ENCODE measurements at places on chromosomes 2 and 18. TPM values are rescaled to one million over a fixed set of nuclear protein-coding genes. Genes with fewer than 3 reads are reported as not detected.
A peak's percentile ranks its signal among the peaks of the same experiment; 100 is the strongest.

DNA sequence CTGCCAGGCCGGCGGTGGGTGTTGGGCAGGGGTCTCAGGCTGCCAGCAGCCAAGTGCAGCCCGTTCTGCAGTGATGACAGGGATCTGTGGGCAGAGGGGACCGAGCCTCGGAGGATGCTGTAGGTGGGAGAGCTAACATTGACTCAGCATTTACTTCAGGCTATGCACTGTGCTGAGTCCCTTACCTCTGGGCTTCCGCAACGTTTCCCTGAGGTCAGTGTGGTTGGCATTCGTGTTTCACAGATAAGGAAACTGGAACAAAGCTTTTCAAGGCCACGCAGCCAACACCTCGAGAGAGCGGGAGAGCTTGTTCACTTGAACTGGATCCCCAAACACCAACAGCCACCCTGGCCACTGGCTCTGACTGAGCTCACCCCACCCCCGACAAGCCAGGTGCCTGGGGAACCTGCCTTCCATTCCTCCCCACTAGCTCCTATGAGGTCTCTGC, 839 bp upstream of the GPR148 start:
- peak overlapping the region; percentile 76 for H3K27ac ChIP-seq
- peak; percentile 63 for DNase-seq
- H3K36me3 ChIP-seq, result no peaks in the 10 kb centered on the region
- peak overlapping the region; percentile 71 for H3K4me3 ChIP-seq

DNA sequence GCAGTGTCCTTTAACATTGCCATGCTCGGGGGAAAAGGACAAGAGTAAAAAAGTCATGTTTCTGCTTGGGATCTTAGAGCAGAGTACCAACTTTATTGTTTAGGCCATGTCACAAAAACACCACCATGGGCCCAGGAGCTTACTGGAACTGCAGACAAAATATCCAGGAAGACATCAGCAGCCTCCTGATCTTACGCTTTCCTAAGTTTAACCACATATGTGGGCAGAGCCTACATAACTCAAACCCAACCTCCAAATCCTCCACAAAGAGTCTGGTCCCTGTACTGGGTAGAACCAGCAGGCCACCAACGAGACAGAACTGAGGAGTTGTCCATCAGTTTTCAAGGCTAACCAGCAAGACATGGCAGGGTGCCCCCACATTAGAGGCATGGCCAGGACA, 10.3 kb downstream of the GALNT14 start:
- no peak for DNase-seq
- no peak overlapping the region for H3K4me3 ChIP-seq
- H3K27me3 ChIP-seq, result peaks cover 10% of the 10 kb centered on the region
- H3K36me3 ChIP-seq, result no peaks in the 10 kb centered on the region
- H3K4me1 ChIP-seq, result no peaks in the 10 kb centered on the region
- H3K27ac ChIP-seq, result no peak overlapping the region

DNA sequence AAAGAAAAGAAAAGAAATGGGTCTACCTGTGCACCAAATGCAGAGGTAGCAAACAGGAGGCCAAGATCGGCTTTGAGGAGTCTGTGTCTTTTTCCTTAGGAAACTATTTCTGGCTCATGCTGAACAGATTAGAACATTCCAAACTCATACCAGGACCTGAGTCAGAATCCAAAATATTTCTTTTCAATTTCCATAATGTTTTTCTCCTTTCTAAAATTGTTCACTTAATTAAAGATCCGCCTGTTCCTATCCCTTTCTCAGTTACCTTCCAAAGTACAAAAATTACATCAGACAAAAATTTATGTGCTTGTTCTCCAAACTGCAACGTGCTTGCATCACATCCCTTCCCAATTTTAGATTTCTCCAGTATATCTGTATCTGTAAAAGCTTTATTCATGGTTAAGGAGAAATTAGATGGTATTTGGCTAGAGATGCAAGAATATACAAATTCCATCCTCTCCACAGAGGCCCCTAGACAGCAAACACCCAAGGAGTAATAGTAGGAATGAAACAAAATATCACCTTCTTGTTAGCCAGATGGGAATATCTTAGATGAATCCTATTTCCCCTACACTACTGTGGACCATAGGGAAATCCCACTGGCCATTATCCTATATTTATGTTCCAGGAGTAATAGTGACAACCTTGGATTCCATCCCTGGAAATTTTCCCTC, 130.6 kb downstream of the LNPK start:
- H3K27ac ChIP-seq, result no peak overlapping the region
- H3K4me1 ChIP-seq, result no peaks in the 10 kb centered on the region
- H3K27me3 ChIP-seq, result peaks cover 17% of the 10 kb centered on the region
- no peak for DNase-seq

- H3K4me1 ChIP-seq, result no peaks in the 10 kb centered on the region
- no peaks in the 10 kb centered on the region for H3K36me3 ChIP-seq
- H3K4me3 ChIP-seq, result no peak overlapping the region
- no peak overlapping the region for H3K27ac ChIP-seq
- H3K27me3 ChIP-seq, result no peaks in the 10 kb centered on the region
Measured at GRCh38 chr18:43486462-43486861, 209.2 kb upstream of the SYT4 start.

DNA sequence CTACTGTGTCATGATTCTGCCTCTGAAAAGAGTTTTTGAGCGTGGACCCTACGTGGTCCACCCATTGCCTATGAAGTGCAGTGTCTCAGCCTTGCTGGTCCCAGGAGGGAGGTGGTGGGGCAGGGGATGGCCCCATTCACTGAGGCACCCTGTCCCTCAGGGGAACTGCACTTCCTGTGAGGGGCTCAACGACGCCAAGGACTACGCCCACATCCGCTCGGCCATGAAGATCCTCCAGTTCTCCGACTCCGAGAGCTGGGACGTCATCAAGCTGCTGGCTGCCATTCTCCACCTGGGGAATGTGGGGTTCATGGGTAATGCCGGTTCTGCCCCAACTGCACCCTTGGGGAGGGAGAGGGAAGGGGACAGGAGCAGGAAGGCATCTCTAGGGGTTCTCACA, 42.5 kb downstream of the MYO7B start:
- H3K27ac ChIP-seq, result no peak overlapping the region
- no peak for DNase-seq
- no peak overlapping the region for H3K4me3 ChIP-seq

GRCh38 chr2:181814057-181814491, 77.5 kb upstream of the ITPRID2 start:
- H3K4me1 ChIP-seq, result peaks cover 7% of the 10 kb centered on the region
- no peak overlapping the region for H3K27ac ChIP-seq

DNA sequence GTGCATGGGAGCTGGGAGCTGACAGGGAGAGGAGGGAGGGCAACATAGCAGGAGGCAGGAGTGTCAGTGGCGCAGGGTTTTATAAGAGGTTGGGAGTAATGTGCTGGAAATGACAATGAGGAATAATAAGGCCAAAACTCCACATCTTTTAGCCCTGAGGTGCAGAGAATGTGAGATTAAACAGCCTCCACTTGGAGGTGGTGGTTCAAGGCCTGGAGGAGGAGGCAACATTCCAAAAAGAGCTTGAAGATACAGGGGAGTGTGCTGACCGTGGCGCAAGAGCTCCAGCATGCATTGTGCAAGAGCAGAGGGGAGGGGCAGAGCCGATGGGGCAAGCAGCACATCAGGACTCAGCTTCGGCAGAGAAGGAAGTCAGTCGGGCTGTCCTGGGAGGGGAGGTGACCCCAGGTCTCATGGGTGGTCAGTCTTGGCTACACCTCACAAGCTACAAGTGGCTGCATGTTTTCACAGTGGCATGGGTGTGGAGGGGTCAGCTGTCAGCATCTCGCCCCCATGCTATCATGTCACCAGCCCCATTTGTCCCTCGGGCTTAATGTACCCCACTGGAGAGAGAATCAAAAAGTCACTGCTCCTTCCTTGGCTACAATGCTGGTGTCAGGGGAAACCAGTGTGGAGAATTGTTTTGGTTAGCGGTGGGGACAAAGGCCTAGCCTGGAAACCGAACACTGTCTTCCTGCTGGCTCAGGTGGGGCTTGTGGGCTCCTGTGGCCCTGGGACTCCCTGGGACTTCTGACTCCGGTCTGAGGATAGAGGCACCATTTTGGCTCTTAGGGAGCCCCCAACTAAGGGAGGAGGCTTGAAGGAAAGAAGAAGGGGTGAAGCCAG, 208.0 kb downstream of the ZFP36L2 start:
- DNase-seq, result peak; percentile 22
- H3K27ac ChIP-seq, result no peak overlapping the region
- H3K27me3 ChIP-seq, result no peaks in the 10 kb centered on the region
- no peaks in the 10 kb centered on the region for H3K4me1 ChIP-seq
- H3K36me3 ChIP-seq, result peaks cover 8% of the 10 kb centered on the region

GRCh38 chr18:77131100-77131651, 1.4 kb downstream of the MBP start:
- no peaks in the 10 kb centered on the region for H3K27me3 ChIP-seq
- H3K27ac ChIP-seq, result peak overlapping the region; percentile 92
- H3K4me3 ChIP-seq, result peak overlapping the region; percentile 86
- peaks cover 18% of the 10 kb centered on the region for H3K36me3 ChIP-seq
- DNase-seq, result no peak
- H3K4me1 ChIP-seq, result peaks cover 70% of the 10 kb centered on the region

DNA sequence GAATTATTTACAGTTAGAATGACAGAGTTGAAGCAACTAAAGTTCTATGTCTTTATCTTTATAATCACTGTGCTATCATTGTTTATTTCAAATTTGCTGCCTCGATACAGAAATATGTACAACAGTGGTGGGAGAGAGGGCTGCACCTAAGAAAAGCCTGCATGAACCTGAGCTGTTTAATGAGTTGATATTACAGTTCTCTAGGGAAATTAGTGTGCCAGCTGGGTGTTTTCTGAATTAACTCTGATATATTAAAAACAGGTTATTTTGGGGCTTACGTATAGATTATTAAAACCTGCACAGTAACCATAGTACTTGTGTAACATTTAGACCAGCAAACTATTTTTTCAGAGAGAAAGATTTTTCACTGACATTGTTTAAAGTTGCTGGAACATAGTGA, 750.5 kb upstream of the DDX18 start:
- H3K27ac ChIP-seq, result no peak overlapping the region
- H3K4me1 ChIP-seq, result no peaks in the 10 kb centered on the region
- no peaks in the 10 kb centered on the region for H3K36me3 ChIP-seq
- DNase-seq, result no peak
- no peaks in the 10 kb centered on the region for H3K27me3 ChIP-seq
- no peak overlapping the region for H3K4me3 ChIP-seq

DNA sequence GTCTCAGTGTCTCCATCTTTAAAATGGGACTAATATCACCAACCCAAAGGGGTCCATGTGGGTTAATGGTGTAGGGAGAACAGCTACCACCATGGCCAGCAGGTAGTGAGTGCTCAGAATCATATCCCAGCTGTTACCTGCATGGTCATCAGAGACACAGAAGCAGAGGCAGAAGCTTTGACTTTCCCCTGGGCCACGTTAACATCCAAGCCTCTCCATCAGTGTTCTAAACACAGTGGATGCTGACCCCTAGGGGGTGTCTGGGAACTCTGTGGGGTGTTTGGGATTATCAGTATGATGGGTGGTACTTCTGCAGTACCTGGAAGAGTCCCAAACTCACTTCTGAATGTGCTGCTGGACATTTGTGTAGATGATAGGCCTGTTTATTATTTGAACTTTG, 93.6 kb downstream of the GYPC start:
- H3K4me3 ChIP-seq, result no peak overlapping the region
- H3K27me3 ChIP-seq, result no peaks in the 10 kb centered on the region
- no peaks in the 10 kb centered on the region for H3K36me3 ChIP-seq
- no peaks in the 10 kb centered on the region for H3K4me1 ChIP-seq
- DNase-seq, result no peak
- no peak overlapping the region for H3K27ac ChIP-seq

GRCh38 chr2:39431592-39432316, 5.3 kb downstream of the MAP4K3 start:
- no peak for DNase-seq
- no peak overlapping the region for H3K27ac ChIP-seq
- no peaks in the 10 kb centered on the region for H3K36me3 ChIP-seq
- H3K4me1 ChIP-seq, result peaks cover 31% of the 10 kb centered on the region
- H3K27me3 ChIP-seq, result no peaks in the 10 kb centered on the region
- H3K4me3 ChIP-seq, result no peak overlapping the region

DNA sequence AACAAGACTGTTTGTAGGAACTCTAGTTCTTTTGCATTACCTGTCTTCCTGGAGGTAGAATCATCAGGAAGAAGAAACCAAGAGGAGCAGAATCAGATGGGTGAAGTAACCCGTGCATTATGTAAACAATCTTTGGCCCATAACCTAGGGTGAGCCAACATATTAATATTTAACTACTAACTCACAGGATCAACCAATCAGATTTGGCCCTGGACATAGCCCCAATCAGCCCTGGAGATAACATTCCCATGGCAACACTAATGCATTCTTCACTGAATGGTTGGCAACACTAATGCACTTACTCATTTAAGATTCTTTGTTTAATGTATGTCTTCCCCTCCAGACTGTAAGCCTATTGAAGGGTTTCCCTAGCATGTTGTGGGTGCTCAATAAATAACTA, 72.0 kb upstream of the CTAGE1 start:
- no peaks in the 10 kb centered on the region for H3K36me3 ChIP-seq
- no peak overlapping the region for H3K27ac ChIP-seq
- peaks cover 6% of the 10 kb centered on the region for H3K4me1 ChIP-seq
- no peak overlapping the region for H3K4me3 ChIP-seq
- peaks cover 9% of the 10 kb centered on the region for H3K27me3 ChIP-seq

DNA sequence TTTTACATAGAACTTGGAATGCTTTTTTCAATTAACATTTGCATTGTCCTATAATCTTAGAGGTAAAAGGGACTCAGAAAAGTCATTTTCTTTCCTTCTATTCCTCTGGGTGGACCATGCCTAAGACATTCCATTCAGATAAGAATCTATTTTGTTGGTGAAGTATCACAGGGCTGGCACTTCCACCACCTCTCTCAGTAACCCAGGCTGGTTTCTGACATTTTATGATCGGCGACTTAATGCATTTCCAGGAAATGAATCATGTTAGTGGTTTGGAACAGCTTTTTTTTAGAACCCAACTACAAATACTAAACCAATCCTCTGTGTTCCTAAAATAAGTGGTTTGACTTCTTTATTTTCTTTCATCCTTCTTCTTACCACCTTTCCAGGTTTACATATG, 27.0 kb downstream of the GAD1 start:
- DNase-seq, result no peak
- H3K27me3 ChIP-seq, result peaks cover 3% of the 10 kb centered on the region
- H3K4me3 ChIP-seq, result peak overlapping the region; percentile 71
- H3K27ac ChIP-seq, result peak overlapping the region; percentile 53
- peaks cover 12% of the 10 kb centered on the region for H3K4me1 ChIP-seq

- peaks cover 28% of the 10 kb centered on the region for H3K36me3 ChIP-seq
- H3K4me3 ChIP-seq, result no peak overlapping the region
- H3K27ac ChIP-seq, result no peak overlapping the region
- no peaks in the 10 kb centered on the region for H3K27me3 ChIP-seq
Measured at GRCh38 chr2:195733831-195734230, 76.8 kb downstream of the SLC39A10 start.

DNA sequence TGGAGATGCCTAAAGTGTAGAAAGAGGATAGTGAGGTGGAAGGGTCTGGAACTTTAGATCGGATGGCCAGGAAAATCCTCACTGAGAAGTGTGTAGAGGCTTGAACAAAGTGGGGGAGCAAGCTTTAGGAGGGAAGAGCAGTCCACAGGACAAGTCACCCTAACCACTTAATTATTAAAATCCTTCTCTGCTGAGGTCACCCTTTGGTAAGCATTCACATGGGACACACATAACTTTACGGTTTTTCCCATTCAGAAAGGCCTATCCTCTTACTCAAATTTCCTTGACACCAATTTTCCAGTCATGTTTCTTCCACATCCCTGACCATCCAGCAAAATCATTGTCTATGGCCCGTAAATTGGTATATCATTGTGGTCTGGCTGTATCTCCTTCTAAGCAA, 31.0 kb upstream of the ZEB2 start:
- no peak overlapping the region for H3K4me3 ChIP-seq
- no peak overlapping the region for H3K27ac ChIP-seq
- DNase-seq, result no peak
- peaks cover 13% of the 10 kb centered on the region for H3K4me1 ChIP-seq

The SPR gene
- total RNA-seq, result 3.4 TPM

The LYG2 gene
- total RNA-seq, result not detected

The CXCR1 gene
- total RNA-seq, result not detected

The CD8A gene
- 85.0 TPM for total RNA-seq

The HOXD9 gene
- not detected for total RNA-seq
